ENCODE measurements at places on chromosomes 3 and 15.

DNA sequence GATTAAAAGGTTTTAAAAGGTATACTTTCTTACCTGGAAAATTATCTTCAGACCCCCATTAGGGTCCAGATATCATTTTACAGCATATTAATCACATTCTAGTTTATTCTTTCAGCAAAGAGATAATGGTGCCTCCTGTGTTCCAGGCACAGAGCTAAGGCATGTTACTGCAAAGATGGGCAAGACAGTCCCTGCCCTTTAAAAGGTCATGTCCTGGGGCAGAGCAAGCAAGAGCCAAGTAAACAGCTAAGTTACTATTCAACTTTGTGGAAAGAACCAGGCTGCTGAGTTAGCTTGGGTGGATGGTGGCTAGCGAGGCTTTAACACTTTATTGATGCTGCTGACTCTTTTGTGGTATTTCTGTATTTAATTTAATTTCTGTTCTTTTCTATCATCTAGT is 75.0 kb downstream of the LRRC28 start:
- no peak for DNase-seq

GRCh38 chr3:66598168-66598567 is 97.3 kb upstream of the LRIG1 start:
- DNase-seq: peak; percentile 6

GRCh38 chr15:66101715-66102395 is 151.7 kb downstream of the MEGF11 start:
- DNase-seq: no peak

DNA sequence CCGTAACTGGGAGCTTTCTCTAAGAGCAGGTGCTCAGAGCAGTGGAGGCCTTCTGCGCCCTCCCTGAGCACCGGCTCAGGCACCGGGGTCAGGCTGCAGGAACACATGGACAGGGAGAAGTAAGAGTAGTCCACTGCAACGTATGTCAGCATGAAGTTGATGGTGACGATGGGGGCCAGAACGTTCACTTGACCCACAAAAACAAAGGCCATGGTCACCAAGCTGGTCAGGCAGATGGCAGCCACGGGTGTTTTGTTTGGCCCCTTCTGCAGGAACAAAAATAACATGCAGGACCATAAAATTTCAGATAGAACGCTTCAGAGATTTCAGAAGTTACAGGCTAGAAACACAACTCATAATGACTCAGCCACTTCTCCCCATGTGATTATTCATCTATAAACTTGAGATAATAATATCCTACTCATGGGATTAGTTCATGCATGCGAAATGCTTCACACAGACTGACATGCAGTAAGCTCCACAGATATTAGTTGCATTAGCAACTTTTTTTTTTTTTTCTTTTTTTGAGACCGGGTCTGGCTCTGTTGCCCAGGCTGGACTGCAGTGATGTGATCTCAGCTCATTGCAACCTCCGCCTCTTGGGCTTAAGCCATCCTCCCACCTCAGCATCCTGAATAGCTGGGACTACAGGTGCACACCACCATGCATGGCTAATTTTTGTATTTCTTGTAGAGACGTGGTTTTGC is 52.2 kb upstream of the HEG1 start:
- peak; percentile 91 for DNase-seq

DNA sequence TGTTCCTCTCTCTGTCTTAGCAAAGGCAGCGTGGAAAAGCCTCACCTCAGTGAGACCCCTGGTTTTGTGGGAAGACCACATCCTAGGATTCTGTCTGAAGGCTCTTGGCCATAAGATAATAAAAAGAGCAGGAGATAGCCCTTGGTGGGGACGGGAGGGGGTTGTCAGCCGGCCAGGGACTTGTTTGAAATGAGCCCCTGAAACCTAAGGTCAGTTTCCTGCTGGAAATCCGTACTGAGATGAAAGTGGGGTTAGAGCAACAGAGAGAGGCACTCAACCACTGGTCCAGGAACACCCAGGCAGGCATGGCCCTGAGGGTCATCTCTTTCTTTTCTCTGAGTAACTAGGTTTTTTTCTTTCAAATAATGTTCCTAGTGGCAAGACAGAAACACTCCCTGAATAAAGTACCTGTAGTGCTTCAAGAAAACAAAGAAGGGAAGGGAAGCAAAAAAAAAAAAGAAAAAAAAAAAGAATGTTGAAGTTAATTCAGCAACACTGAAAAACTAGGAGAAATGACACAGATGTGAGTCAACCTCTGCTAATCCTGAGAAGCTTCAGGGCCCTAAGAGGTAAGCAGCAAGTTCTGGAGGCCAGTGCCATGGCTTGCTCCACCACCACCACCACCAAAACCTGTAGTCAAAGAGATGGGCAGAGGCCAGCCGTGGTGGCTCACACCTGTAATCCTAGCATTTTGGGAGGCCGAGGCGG is 3.2 kb downstream of the ITGB5 start:
- peak; percentile 41 for DNase-seq

DNA sequence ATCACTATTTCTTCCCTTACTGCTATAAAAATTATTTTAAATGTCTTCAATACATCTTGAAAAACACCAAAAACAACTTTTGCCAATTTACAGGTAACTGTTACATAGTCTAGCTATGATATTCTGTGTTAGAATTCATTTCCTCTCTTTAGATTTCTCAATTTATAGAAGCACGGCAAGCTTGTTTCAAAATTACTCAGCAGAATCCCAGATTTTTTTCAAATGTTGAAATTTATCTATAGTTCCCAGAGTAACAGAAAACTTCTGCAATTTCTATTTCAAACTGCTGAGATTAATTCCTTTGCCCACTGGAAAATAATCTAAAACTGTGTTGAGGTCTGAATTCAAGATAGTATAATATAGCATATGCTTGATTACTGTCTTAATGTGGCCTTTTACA is 41.2 kb downstream of the CCPG1 start:
- no peak for DNase-seq

GRCh38 chr3:117302428-117302827 is 592.8 kb downstream of the TUSC7 start:
- DNase-seq: no peak

DNA sequence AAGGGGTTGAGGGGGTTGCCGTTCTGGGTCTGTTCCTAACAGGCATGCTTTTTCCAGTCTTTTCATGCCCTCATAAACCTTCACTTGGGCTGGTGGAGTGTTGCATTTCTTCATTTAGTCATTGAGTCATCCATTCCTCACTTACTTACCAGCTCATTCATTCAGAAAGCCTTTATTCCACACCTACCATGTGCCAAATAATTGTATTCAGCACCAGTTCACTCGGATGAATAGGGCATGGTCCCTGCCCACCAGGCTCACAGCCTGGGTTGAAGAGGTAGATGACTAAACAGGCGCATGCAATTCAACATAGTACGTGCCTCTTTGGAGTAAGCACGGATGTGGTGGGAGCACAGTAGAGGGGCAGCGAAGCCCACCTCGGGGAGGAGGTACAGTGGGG is 35.1 kb upstream of the THSD4 start:
- DNase-seq: peak; percentile 78

DNA sequence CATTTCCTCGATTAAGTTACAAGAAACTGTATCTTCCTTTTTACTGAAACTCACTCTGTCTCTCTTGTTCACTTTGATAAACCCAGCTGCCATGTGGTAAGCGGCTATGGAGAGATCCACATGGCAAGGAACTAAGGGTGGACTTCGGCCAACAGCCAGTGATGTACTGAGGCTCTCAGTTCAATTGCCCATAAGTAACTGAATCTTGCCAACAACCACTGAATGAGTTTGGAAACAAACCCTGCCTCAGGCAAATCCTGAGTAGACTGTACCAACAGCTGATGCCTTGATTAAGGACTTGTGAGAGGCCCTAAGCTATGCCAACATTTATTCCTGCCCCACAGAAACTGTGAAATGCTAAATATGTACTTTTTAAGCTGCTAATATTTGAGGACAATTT is 433.5 kb downstream of the PLOD2 start:
- no peak for DNase-seq

GRCh38 chr3:44762170-44762677 is 630 bp downstream of the KIF15 start:
- peak; percentile 33 for DNase-seq

DNA sequence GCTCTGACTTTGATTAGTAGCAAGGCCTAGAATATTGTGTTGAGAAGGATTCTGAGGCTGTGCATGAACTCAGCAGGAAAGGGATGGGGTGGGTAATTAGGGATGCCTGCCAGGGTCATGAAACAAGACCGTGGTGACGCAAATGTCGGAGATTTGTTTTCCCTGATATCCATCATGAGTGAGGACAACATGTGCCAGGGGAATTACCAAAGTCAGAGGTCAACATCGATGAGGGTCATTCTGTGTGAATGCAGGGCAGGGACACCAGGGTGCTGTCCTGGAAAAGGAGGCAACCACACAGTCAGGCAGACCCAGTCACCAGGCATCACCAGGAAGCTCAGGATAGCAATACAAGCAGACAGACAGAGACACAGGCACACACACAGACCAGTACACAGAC is 52.2 kb downstream of the SLCO2A1 start:
- DNase-seq: no peak

DNA sequence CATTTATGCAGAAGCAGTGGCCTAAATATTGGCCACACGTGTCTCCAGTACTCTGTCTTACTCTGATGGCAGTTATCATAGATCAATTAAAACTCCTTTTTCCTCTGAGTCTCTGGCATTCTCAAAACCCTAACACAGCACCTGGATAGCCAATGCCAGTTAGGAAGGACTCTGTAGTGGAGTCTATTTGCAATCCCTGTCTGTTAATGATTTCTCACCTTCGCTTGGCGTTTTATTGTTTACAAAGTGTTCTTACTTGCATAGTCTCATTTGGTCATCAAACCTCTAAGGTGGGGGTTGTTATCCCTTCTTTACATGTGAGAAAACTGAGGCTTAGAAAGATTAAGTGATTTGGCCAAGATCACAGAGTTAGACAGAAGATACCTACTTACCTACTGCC is 258.8 kb downstream of the IL5RA start:
- no peak for DNase-seq

GRCh38 chr15:63232943-63233342 is 43.5 kb downstream of the RAB8B start:
- DNase-seq: peak; percentile 30

- peak; percentile 87 for DNase-seq
Measured at GRCh38 chr3:105473521-105474223, 107.0 kb downstream of the ALCAM start.

- DNase-seq: no peak
Measured at GRCh38 chr3:101817992-101818391, 31.3 kb upstream of the NFKBIZ start.

GRCh38 chr3:101902041-101902440 is 52.7 kb downstream of the NFKBIZ start:
- peak; percentile 89 for DNase-seq

GRCh38 chr3:133937756-133938601 is 42.3 kb upstream of the RAB6B start:
- DNase-seq: peak; percentile 85

GRCh38 chr3:67118635-67119034 is 120.5 kb downstream of the KBTBD8 start:
- DNase-seq: no peak

DNA sequence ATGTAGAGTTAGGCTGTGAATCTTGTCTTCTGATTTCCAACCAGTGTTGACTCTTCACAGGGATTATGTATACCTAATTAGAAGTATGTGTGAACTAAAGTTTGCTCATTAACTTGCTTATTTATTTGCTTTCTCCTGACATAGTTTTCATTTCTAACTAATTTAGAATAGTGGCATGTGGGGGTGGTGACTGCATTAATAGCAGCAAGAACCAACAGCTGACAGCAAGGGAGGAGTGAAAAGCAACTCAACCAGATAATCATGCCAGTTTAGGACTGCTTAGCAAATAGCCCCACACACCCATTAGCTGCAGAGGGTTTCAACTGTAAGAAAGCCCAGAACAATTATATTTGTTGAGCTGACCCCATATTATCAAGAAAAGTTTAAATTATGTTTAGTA is 3.8 kb downstream of the ST3GAL6 start:
- no peak for DNase-seq

DNA sequence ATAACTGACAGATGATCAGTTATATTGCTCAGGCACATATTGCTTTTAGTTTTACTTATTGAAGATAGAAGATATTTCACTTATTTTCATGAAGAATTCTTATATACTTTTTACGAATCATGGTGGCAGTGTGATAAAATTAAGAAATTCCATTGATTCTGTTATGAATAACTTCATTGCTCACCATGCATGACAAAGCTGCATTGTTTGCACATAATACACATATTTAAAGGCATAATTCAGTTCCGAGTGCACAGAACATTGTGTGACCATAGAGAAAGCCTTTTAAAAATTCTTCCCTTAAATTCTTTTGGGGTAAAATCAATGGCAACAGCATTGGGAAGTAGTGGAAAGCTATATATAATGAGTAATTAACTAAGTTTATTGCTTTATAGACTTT is 82.5 kb upstream of the NAALADL2 start:
- no peak for DNase-seq

GRCh38 chr3:187016639-187017345 is 86.5 kb downstream of the ST6GAL1 start:
- DNase-seq: peak; percentile 35

- DNase-seq: no peak
Measured at GRCh38 chr3:90121326-90121725, 1013.9 kb downstream of the EPHA3 start.

- DNase-seq: no peak
Measured at GRCh38 chr3:161291191-161291901, 70.2 kb downstream of the NMD3 start.

- peak; percentile 73 for DNase-seq
Measured at GRCh38 chr3:64398476-64398875, 173.2 kb upstream of the PRICKLE2 start.

- no peak for DNase-seq
Measured at GRCh38 chr3:36215241-36215640, 165.1 kb upstream of the STAC start.

- peak; percentile 13 for DNase-seq
Measured at GRCh38 chr3:78979028-78979427, 788.8 kb downstream of the ROBO1 start.

DNA sequence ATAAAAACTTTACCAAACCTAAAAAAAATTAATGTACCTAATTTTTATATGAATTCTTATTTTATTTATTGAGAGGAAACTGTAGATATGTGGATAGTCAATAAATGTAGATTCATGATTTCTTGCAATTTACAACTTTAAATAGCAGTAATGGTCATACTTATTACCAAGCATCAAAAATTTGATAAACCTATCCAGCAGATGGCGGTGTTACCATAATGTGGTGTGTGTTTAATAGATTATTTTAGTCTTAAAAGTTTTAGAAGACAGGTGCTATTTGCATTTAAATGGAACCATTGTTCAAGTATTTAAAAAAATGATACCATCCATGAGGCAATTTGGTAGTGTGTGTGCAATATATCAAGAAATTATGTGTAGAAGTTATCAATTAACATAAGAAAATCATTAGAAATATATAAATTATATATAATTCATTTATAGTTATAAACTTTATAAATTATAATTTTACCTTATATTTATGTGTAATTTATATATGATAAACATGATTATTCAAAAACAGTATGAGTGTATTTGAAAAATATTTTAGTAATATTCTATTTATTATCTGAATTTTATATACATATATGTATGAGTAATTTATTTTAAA is 176.0 kb upstream of the BCHE start:
- peak; percentile 43 for DNase-seq

GRCh38 chr3:52122491-52122890 is 31.7 kb downstream of the POC1A start:
- no peak for DNase-seq

Data from GM23248 (cell line).